ENCODE measurements at places on chromosomes 1 and 21.

DNA sequence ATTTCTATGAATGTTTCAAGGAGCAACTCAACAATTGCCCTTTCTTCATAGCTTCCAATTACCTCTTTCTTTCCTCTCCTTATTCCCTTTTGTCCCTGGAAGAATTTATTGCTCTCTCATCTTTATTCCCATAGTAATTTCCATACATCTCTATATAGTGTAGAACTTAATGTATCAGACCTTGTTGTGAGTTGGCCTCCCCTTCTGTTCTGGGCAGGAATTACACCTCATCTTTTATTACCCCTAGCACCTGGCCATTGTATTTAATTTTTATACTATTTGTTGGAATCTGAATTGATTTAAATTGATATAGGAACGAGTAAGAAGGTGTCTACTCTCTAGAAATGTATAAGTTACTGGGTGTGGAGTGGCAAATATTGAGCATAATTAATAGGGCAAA is 114.5 kb downstream of the CACHD1 start:
- DNase-seq, result no peak

DNA sequence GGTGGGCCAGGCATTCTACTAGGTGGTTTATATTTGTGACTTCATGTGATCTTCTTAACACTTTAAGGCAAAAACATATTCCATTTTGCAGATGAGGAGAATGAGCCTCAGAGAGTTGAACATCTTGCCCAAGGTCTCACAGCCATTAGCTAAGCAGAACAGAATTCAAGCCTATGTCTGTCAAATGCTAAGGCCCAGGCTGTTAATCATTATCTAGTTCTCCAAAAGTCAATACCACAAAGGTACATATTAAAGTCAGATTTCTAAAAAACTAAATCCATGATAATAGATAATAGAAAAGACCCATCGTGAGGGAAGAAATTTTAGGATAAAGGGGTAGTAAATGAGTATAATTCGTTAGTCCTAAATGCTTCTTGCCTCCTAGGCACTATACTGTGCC is 234.3 kb downstream of the KCNH1 start:
- DNase-seq, result no peak

DNA sequence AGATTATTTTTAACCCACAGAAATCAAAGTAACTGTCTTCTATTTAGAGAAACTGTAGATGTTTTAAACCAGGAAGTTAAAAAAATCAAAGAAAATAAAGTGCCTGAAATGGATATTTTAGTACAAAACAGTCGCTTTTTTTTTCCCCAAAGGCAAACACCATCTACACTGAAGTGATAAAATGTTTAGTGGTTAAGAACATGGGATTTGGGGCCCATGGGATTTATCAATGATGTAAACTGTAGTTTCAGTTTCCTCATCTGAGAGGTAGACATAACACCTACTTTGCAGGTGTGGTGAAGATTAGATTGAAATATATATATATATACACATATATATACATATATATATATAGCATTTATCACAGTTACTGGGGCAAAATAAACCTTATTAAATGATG is 22.1 kb downstream of the ASPM start:
- no peak for DNase-seq

DNA sequence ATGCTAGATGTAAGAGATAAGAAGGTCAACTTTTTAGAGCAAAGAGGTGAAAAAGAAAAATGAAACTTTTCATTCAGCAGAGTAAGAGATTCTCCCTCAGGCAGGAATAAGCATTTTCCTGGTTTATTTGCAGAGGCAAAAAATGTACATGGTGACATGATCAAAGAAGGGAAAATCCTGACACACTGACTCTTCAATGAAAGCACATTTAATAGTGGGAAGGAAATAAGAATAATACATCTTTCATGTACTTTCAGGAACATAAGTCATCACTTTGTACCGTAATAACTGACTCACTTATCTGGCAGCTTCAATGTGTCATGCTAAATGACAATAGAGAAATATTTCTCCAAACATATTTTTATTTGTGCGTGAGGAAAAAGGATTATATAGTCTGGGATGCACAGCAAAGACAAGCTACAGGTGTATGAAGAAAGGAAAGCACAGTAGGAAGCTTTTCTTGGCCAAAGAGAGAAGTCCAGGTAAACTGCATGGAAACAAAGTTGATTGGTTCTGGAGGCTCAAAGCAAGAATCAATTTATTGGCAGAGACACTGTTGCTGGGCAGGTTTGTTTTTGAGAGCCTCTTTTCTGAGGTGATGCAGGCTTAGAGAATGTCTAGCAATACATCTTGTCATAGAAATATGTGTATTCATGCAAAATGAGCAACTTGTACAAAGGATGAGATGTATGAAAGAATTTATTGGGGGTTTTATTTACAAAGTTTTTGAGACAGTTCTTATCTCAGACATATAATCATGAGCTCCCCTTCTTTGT is 1409.0 kb downstream of the PLA2G4A start:
- DNase-seq, result no peak

DNA sequence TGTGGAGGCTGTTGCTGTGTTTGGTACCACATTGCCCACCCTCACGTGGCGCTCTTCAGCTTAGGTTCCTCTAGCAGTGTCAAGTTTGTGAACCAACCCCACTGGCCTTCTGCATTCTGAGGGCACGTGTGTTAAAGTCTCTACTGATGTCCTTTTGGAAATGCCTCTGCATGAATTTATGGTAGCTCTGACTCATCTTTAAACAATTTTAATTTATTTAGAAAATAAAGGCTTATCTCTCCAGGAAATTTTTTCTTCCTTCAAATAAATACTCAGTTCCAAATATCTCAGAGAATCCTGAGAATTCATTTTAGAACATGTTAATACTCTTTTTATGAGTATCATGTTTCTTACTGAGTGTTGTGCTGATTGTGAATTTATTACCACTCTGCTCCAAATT is 5.5 kb downstream of the CD1D start:
- DNase-seq, result no peak

DNA sequence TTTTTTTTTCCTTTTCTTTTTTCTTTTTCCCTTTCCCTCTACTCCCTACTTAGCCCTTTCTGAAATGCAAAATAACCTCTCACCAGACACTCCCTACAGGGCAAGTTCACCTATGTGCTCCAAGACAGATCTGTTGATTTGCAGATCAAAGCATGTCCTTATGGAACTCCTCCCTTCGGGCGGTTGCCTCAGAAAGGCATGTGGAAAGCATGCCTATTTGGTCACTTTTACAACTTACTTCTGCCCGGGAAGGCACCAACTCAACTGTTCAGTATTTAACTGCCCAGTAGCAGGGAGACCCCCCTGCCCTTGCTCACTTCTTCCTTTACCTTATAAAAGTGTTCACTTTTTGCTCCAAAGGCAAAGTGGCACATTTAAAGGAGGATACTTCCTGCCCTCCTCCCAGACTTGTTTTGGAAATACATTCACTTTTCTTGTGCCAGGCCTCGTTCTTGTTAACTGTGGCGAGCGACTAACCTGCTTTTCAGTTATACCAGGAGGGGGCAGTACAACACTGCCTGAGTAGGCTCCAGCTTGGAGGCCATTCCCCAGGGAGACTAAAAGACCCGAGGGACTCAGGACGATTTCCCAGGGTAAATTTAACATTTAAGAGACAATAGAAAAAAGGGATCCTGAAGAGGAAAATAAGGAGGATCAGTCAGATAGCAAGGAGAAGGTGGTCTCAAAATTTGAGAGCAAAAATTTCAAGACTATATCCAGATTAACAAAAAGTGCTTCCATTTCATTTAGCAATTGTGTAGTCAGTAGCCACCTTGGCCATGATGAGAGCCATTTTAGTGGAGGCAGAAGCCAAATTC is 12.3 kb upstream of the SLAMF7 start:
- DNase-seq, result peak; percentile 89

- DNase-seq, result no peak
These were observed 453.0 kb downstream of the LRRIQ3 start for GRCh38 chr1:73744985-73745384.

- DNase-seq, result no peak
These were observed 493.7 kb upstream of the ZP4 start for GRCh38 chr1:238384381-238384780.

- no peak for DNase-seq
These were observed 17.0 kb downstream of the CAMK1G start for GRCh38 chr1:209600541-209600940.

- no peak for DNase-seq
These were observed 85.0 kb upstream of the KCNJ15 start for GRCh38 chr21:38171723-38172344.

DNA sequence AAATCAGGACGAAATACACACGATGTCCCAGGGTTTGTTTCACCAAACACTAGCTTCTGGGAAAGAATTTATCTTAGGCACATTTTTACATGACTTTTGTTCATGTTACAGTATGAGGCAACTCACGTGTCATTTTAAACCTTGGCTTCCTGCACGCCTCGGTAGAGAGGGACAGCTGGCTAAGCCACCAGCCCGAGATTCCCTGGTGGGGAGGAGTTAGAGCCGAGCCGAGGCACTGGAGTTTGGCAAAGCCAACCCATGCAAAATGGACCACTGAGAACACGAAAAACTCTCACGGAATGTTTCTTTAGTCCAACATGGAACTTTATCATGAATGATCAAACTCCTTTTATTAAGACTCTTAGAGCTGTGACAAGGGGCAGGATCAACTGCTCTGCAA is 240.0 kb downstream of the DYRK1A start:
- no peak for DNase-seq

GRCh38 chr1:241310451-241310850 is 46.6 kb downstream of the RGS7 start:
- DNase-seq, result no peak

DNA sequence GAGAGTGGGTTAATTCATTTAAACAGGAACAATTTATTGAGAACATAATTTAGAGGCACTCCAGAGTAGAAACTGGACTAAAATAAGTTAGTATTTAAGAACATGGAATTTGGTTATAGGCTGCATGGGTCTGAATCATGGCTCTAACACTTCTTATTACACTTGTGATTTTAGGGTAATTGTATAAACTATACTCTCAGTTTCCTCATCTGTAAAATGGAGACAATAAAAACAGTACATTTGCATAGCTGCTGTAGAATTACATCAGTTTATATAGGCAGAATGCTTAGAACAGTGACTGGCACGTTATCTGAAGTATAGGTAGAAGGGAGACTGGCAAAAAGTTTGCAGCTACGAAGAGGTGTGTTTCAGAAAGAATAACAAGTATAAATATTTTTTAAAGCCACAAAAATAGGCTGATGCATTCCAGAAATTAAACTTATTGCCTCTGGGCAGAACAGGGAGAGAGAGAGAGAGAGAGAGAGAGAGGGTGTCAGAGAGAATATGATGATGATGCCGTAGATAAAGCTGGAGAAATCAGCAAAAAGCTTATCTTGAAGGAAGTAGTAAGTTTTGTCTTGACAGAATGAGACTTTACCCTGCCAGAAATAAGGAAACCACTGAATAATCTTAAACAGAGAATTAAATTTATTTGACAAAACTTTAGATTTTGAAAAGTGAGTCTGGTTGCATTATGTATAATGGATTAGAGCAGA is 8.1 kb upstream of the OR6K3 start:
- DNase-seq, result no peak

- DNase-seq, result no peak
These were observed 119.6 kb downstream of the ACTL8 start for GRCh38 chr1:17874710-17875109.

- DNase-seq, result no peak
These were observed at the start of gene FCRL5 for GRCh38 chr1:157551694-157552693. TSS of gene FCRL5 (minus strand) at chr1:157552515. CDS start at chr1:157552362, 153 bp downstream.

DNA sequence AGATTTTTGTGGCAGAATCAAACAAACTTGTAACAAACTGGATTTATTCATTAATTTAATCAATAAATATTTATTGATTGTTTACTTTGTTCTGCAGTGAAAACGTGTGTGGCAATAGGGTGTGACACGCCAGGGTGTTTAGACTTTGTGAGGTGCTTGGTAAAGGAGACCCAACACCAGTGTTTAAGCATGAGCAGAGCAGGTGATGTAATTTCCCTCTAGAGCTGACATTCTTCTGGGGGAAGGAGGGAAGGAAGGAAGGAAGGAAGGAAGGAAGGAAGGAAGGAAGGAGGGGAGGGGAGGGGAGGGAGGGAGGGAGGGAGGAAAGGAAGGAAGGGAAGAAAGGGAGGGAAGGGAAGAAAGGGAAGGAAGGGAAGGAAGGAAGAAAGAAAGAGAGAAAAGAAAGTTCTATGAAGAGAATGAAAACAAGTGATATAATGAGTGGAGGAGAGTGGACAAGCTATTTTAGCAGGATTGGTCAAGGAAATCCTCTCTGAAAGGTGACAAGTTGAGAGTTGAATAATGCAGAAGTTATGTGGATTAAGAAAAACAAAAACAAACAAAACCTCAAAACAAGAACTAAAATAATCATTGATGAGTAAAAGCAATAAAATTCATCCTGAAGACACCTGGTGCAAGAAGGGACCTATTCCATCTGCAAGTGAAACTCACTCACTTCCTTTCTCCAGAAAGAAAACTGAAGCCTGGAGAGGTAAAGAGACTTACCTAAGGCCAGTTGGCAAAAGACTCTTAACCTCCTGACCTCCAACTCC is 60.8 kb downstream of the TSEN15 start:
- no peak for DNase-seq

- no peak for DNase-seq
These were observed 351.0 kb upstream of the VAMP3 start for GRCh38 chr1:7420098-7420445.

GRCh38 chr1:229019663-229020271 is 251.1 kb upstream of the RAB4A start:
- no peak for DNase-seq

DNA sequence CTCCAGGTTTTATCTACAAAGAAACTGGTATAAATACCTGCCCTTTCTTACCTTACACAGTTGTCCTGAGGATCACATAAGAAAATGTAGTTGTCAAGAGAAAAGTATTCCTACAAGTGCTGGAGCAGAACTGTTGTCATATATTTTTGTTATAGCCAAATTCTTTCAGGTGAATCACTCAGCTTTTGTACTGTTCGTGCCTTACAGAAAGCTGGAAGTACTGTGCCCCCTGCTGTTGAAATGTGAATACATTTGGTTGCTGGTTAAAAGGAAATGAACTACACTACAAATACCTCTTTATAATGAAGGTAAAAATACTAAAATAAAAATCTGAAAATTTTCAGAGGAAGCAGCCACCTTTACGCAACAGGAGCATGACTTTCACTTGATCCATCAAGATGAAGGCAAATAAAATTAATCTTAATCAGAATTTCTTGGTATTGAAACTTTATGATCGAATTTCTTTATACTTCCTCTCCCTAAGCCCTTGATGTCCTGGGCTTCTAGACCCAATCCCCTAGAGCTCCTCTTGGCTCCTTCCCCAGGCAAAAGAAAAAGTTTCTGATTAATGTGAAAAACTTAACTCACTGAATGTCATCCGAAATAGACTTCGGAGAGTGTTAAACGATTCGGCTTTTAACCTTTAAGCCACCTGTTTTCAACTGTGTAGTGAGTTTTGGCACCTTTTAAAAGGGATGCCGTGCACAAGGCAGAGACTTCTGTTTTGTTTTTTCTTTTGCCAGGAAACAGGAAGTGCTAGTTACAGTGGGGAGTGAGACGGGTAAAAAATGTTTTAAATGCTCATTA is 12.5 kb downstream of the CHML start:
- DNase-seq, result peak; percentile 51

GRCh38 chr1:205216588-205216987 is 5.1 kb upstream of the DSTYK start:
- DNase-seq, result no peak

GRCh38 chr1:169510060-169510459 is 24.3 kb upstream of the SLC19A2 start:
- DNase-seq, result no peak
